ENCODE measurements at places on chromosomes 7 and 10. TPM values are rescaled to one million over a fixed set of nuclear protein-coding genes. Genes with fewer than 3 reads are reported as not detected.

DNA sequence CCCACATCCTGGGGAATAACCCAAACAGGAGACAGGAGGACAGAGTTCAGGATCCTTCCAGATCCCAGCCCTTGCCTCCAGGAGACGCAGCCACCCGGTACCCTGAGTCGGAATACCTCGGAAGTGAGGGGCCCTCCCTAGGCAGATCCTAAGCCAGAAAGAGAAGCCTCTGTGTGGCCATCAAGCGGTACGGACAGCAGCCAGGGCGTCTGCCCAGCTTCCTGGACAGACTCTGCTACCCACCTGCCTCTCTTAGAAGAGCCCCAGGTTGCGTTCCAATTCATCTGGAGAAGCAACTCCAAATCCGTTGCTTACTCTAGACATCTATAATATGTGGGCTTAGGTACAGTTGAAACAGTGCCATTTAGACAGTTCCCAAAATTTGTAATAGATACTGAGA, 220.2 kb upstream of the SH2B2 start:
- DNase-seq = no peak

FZD1 gene
- 2.2 TPM for total RNA-seq

AKR1B15 gene
- total RNA-seq = not detected

PAX2 gene
- not detected for total RNA-seq

DNA sequence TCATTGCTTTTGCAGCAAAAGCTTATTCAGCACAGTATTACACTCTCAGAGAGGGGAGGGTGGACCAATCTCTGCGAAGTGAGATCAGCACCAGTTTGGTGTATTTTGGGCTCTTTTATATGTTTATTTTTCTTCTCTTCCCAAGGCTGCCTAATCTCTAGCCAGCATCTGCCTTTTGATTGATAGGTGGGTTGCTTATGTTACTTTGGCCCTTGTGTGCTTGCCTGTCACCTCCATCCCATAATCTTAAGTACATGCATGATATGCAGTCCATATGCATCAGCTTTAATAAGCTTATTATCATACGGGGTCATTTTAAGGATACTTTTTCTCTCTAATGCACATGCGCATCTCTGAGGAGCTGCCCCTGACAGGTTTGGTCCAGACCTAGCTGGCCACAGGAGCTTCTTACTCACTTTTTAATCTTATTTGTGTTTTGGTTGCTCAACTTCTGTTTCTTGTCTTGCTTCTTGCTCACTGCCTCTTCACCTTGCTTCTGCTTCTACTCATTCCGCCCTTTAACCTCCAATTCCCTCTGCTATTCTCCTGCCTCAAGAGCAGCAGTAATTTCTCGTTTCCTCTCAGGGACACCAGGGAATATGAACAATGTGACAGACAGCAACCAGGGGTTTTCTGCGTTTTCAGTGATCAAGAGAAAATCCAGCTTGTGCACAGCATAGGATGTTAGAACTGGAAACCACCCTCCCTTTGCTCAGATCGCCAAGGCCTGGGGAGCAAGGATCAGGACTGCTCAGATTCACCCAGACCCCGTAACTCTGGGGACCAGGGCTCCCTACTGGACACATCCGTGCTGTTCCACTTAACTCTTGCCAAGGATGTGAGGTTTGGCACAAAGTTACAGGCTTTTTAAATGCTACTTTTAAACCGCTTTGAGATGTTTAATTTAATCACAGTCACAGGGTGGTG, 10.0 kb downstream of the RGR start:
- DNase-seq = no peak

GRCh38 chr10:120979435-120980278, 128.5 kb downstream of the WDR11 start:
- DNase-seq = no peak

- no peak for DNase-seq
These were observed 379.2 kb downstream of the CALN1 start for GRCh38 chr7:72032934-72033333.

DNA sequence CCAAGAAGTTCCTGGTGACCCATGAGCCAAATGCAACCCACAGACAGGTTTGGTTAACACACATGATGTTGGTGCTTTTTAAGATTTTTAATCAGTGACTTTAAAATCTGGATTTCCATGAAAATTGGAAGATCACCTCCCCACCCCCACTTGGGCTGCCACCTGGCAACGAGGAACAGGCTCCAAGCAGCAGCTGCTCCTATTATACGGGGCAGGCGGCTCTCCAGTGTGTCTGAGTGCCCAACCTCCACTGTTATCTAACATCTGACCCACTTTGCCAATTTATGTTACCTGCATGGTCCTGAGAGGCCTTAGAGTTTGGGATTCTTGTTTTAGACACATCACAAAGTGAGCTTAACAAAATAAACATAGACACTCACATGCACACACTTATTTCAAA, 56.4 kb downstream of the SGMS1 start:
- no peak for DNase-seq

DNA sequence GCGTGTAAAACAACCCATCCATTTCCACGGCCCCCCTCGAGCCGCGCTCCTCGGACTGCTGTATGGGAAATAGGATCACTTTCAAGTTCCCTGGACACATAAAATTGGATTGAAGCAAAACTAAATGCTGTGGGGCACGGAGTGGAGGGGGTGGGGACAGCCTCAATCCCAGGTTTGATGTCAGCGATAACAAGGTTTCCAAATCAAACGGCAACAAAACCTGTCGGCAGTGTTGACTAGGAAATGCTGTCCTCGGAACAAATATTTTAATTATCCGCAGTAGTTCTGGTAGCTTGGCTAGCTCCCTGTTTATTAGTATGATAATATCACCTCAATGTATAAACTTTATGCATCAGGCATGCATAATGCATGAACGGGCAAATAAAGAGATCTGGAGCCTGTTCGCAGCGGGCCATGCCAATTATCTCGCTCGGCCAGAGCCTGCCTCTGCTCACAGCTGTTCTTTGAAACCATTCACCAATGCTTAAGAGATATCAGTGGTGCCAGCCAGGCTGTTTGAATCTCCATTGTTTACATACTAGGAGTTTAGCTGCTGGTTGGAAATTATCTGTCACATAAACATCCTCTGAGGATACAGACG, 161.1 kb downstream of the PAXIP1 start:
- no peak for DNase-seq
